ENCODE measurements at places on chromosomes 4 and X.

- no peak for DNase-seq
Observed at GRCh38 chrX:110692866-110693265, 102.8 kb downstream of the CHRDL1 start.

GRCh38 chrX:20284992-20285391 is 18.3 kb upstream of the RPS6KA3 start:
- no peak for DNase-seq

DNA sequence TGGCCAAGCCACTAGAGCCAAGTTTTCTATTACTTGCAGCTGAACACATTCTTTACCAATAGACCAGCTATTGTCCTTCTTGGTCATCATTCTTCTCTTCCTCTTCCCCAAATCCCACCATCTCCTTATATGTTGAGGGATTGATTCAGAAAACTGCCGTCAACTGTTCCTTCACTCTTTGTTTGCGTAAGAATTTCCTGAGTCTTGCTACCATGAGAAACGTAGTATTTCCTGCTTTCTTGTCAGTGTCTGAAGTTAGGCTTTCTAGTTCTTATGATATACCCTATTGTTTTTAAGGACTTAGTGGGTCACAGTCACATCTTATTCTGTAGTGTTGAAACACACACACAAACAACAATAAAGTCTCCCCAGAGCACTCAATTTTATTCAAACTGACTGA is 20.1 kb downstream of the IGFBP7 start:
- no peak for DNase-seq

GRCh38 chrX:24646745-24647182 is 383 bp downstream of the PCYT1B start:
- no peak for DNase-seq

DNA sequence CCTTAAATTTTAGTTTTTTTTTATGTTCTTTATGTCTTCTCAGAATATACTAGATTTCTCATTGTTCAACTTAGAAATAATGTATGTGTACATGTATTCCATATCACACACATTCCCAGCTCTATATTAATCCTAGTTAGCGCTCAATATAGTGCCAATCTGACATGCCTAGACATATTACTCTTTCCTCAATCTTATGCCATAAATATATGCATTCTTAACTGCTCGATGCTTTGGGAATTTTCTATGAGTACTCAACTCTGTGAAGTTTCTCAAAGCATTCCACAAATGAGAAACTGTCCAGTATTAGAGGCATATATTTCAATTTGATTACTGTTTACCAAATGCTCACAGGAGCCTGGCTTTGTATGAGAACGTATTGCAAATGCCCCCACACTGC is 231.2 kb upstream of the VEGFC start:
- no peak for DNase-seq

DNA sequence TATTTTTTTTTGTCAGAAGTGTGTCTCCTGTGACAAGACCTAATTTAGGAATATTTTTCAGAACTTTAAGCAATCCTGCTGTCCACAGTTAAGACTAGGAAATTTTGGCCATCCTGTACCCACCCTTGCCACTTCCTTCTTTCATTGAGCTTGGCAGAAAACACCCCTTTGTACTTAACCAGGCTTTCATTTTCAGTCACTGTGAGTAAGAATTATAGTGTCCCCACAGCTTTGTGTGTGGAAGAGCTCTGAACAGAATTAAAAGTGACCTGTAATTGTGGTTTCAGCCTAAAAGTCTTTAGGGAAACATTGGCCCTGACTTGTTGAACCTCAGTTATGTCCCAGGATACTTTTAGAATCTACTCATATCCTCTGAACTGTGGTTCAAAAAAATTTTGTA is 153.7 kb upstream of the BMP3 start:
- no peak for DNase-seq

DNA sequence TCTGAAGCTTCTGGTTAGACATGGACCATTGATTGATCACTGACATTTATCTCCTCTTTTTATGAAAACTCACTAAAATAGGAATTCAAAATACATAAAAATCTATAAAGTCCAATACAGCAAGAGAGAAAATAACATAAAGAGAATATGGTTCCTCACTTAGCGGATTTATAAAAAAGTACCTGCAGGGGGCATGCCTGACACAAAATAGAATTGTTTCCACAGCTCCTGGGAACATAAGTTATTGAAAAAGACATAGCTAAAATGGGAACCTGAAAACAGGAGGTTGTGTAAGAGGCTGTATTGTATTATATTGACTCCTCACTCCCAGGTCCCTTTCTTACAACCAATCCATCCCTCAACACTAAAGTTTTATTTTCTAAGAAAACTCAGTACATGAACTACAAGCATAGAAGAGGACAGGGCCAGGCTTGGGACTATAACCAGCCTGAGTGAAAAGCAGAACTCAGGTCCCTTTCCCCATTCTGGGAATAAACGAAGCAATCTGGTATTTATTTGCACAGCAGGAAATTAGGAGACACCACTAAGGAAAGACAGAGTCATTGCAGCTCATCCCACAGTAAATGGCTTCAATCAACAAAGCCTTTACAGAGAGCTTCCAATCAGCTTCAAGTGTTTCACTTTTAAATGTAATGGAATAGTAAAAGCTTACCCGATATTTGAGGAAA is 121.1 kb upstream of the NDST4 start:
- no peak for DNase-seq

DNA sequence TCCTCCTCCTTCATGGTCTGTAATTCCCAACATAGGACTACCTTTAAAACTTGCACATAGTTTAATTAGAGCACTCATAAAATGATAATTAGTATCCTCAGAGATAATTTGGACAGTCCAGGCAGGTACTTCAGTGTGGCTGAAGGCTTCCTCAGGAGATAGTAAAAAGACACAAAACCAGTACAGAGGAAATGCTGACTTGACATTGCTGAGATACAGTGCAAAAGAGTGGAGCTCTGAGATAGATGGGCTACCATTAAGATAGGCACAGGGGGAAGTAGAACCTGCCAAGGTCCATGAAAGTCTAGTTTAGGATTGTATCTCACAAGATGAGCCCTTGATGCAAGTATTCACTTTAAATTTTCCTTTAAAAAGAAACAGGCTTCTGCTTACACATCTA is 91.0 kb downstream of the USP9X start:
- DNase-seq, result no peak

DNA sequence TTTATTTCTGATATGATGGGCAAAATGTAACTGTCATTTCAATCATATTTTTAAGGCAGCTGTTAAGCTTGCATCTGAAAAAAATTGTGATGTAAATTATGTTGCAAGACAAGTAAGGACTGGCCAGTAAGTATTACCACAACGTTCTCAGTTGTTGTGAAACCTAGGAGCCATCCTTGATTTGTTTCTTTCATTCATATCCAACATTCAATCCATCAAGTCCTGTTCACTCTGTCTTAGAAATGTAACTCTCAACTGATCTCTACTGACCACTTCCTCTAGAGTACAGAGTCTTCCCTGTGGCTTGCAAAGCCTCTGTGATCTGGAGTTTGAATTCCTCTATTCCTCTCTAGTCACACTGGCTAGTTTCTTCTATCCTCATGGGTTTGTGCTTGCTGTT is 161.4 kb upstream of the MAD2L1 start:
- DNase-seq, result no peak

GRCh38 chr4:160213366-160213765 is 1110.5 kb downstream of the RAPGEF2 start:
- DNase-seq, result no peak

DNA sequence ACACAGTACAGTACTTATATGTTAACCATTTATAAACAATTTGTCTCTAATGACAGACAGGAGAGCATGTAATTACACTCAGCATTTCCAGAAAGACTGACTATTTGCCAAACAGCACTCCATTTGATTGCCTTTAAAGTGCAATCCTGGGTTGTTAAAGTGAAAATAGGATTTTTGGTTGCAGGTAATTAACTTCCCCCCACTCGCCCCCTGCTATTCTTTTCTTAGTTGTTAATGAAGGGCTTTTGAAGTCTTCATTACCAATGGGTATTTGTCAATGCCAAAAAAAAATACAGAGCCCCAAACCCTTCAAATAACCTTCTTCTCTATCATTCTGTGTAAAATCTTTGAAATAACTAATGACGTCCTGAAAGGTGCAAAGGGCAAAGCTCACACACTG is 825.6 kb downstream of the STPG2 start:
- no peak for DNase-seq

- DNase-seq, result no peak
Observed at GRCh38 chr4:141155586-141155985, 22.3 kb upstream of the RNF150 start.

GRCh38 chr4:2245787-2246275 is 3.9 kb upstream of the HAUS3 start:
- no peak for DNase-seq

GRCh38 chrX:97756879-97757278 is 873.2 kb downstream of the RPA4 start:
- no peak for DNase-seq

DNA sequence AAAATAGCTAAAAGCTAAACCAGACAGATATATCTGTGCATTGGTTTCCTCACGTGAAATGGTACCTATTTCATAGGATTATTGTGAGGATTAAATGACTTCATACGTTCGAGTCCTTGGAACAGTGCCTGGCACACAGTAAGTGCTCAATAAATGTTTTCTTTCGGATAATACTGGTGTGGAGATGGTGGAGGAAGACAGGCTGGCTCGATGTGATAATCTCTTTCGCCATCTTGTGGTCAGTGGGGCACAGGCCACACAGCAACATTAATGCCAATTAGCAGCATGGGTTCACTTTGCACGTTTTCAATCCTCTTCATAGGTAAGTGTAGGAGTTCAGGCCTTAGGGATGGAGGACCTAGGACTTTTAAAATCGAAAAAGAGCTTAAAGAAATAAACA is 9.3 kb downstream of the PAGE4 start:
- DNase-seq, result no peak

DNA sequence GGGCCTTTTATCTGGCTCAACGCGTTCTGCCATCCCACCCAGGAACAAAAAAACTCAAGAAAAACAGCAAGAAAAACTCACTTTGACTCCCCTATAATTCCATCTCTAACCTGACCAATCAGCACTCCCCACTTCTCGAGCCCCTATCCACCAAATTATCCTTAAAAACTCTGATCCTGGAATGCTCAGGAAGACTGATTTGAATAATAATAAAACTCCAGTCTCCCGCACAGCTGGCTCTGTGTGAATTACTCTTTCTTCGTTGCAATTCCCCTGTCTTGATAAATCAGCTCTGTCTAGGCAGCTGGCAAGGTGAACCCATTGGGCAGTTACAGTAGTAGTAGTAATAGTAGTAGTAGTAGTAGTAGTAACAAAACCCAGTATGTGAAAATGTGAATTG is 165.7 kb upstream of the CASK start:
- DNase-seq, result no peak

DNA sequence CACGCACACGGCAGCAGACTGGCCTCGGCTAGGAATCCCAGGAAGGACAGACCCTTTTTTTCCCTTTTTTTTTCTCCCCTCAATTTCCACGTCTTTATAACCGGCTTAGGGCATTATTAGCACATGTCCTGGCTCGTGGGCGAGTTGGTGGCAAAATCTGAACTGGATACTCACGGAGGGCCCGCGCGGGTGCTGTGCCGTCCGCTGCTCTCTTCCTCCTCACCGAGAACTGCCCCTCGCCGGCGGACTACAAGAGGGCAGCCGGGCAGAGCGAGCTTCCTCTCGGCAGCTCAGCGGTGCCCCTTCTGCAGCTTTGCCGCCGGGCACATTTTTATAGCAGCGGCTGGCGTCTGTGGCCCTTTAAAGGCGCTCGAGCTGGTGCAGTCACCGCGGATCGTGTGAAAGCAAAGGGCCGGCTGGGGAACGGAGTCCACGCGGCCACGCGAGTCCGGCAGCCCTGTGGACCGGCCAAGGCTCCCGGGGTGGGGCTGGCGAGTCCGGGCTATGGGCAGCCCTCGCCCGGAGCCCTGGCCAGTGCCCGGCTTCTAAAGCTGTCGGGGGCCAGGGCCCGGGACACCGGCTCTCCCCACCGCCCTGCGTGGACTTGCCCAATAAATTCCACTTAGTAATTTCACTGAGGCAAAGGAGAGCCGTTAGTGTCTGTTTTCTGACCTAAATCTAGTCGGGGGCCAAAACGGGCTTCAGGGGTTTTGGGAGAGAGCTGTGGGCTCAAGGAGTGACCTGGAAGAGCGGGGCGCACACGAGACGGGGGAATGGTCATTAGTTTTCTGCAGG is 1.3 kb upstream of the CITED1 start:
- DNase-seq, result no peak

DNA sequence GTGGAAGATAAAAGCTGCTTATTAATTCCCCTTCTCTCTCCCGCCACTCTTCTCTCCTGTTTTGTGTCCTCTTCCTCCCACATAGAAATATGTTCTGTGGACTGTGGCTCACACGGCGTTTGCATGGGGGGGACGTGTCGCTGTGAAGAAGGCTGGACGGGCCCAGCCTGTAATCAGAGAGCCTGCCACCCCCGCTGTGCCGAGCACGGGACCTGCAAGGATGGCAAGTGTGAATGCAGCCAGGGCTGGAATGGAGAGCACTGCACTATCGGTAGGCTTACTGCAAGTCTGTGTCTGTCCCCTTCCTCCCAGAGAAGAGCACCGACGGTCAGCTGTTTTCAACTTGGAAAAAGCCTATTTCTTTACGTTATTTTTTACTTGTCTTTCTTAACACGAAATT is 229.1 kb downstream of the DCTD start:
- no peak for DNase-seq

- no peak for DNase-seq
Observed at GRCh38 chr4:118224243-118224829, 128.5 kb downstream of the PRSS12 start.

DNA sequence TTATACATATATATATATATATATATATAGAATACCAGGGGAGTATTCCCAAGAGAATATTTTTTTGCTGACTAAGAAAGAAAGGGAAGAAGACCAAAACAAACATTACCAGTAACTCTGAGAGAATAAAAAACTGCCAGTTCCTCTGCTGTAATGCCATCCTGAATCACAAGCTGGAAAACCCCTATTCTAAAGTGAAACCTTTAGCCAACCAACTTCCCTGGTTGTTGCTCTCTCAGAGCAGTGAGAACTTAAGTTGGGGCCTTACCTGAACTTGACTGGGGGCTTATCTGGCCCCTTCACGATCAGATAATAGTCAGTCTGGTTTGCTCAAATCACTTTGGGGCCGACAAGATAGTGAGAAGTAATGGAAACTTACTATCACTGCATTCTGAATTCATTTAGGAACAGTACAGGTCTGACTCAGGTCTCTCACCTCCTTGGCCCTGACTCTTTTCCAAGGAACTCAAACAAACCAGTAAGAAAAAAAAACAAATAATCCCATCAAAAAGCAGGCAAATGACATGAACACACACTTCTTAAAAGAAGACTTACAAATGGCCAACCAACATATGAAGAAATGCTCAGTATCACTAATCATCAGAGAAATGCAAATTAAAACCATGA is 62.5 kb downstream of the CD40LG start:
- DNase-seq, result no peak

DNA sequence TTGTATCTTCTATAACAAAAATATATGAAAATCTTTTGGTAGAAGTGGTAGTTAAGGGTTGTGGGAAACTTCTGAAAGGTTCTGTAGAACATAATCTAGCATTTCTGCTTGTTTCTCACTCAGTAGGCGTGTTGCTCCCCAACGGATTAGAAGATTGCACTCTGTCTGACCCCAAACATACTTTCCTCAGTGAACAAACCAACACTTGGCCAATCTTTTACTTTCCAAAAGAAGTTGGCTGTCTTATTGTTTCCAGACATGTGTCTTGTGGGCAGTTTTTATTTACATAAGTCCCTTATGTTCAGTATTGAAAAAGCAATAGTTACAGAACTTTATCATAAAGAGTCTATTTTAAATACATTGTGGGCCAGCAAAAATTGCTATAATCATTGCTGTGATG is 312.8 kb upstream of the EPHA5 start:
- no peak for DNase-seq

- no peak for DNase-seq
Observed at GRCh38 chrX:129980540-129981199, 1.8 kb upstream of the BCORL1 start.

- no peak for DNase-seq
Observed at GRCh38 chr4:139986689-139987501, 167.1 kb downstream of the MAML3 start.
